Activated B cell treated with CpG ODN at 0.5 μM for 24 hours (primary cell): ENCODE measurements at places on chromosomes 5 and 9.

DNA sequence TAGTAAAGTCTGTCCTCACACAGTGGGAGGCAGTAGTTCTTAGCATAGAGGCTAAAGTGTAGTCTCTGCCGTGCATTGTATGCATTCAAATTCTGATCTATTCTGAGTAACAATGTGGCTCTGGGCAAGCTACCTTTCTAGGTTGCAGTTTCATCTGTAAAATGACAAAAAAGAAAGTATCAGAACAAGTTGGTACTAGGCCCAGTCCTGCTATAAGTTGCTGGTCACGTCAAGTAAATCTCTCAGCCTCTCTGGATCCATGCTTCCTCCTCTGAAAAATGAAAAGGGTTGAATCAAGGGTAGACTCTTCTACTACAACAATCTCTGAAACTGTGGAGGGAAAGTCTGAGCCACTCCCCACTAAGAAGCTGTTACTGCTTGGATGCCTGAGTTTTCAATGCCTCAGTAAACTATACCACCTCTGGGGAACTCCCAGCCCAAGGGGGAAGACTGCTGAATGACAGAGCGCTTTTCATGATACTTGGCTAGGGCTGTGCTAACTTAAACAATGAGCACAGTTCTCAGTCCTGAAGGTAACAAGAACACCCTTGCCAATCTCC, 34.5 kb upstream of the SPARC start:
- peak overlapping the region; percentile 84 for H3K27ac ChIP-seq
- H3K36me3 ChIP-seq = no peaks in the 10 kb centered on the region
- no peak for DNase-seq
- peak overlapping the region; percentile 36 for H3K4me3 ChIP-seq
- H3K4me1 ChIP-seq = peaks cover 30% of the 10 kb centered on the region

GRCh38 chr9:133199648-133200321, 9.3 kb downstream of the OBP2B start:
- H3K36me3 ChIP-seq = no peaks in the 10 kb centered on the region
- peak overlapping the region; percentile 57 for H3K4me3 ChIP-seq
- peaks cover 4% of the 10 kb centered on the region for H3K4me1 ChIP-seq
- no peak overlapping the region for H3K27ac ChIP-seq

- no peaks in the 10 kb centered on the region for H3K36me3 ChIP-seq
- H3K4me1 ChIP-seq = no peaks in the 10 kb centered on the region
- H3K27me3 ChIP-seq = no peaks in the 10 kb centered on the region
- H3K4me3 ChIP-seq = no peak overlapping the region
- no peak for DNase-seq
Observed at GRCh38 chr5:120690621-120691407, 226.7 kb downstream of the PRR16 start.

DNA sequence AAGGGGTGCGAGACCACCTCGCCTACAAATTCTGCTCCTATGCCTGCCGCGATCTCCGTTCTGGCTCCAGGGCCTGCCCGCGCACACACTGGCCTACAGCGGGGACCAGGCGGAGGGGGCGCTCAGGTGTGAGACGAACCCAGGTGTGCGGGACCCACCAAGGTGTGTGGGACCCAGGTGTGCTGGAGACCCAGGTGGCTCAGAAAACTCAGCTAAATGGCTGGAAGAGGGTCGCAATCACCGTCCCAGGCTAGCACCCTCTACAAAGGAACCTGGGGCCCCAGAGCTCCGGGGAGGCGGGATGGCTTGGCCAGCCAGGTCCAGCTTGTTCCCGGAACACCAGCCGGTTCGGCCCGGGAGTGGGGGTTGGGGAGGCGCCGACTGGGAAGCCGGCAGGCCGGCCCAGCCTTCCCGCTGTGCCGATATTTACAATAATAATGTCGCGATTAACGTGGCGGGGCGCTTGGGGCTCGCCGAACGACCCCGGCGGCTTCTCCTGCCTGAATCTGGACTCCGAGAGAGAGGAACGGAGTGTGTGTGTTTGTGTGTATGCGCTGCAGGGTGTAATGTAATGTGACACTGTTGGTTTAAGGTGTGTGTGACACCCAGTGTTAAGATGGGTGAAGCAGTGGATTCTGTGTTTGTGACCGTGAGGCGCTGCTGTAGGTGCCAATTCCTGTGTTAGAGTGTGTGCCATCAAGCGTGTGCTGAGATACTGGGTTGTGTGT, 1.4 kb downstream of the PCDH1 start:
- H3K4me3 ChIP-seq = peak overlapping the region; percentile 79
- no peaks in the 10 kb centered on the region for H3K36me3 ChIP-seq
- no peak for DNase-seq
- peaks cover 34% of the 10 kb centered on the region for H3K4me1 ChIP-seq
- H3K27ac ChIP-seq = no peak overlapping the region

DNA sequence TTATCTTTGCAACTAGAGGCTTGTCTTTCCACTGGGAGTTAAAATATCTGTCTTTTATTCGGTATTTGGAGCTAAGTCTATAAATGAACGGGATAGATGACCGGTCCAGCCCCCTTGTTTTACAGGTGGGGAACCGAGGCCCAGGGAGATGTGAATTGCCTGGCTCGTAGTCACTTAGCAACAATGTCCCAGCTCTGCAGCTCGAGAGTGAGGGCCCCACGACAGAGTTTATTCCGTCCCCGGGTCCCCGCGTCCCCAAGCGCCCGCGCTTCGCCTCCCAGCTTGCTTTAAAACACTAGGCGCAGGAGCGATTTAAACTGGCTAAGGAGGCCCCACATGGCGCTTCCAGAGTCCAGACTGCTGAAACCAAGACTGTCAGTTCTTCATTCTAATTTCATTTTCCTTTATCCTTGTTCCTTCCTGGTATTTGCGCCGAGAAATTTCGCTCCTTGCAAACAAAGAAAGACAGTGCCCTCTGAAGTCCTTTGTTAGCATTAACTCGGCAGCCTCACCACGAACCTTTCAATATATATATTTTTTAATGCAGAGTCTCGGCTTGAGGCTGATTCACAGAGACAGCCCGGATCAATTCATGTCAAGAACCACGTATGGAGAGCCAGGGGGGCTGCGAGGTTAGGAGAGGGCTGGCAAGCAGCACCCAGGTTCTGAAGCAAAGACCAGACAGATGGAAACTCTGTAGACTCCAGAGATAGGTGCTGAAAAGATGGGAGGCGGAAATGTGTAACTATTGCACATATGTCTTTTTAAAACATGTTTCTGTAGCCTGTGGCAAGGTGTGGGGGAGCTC, 1.4 kb upstream of the ENC1 start:
- peaks cover 32% of the 10 kb centered on the region for H3K4me1 ChIP-seq
- H3K27ac ChIP-seq = peak overlapping the region; percentile 24

- DNase-seq = peak; percentile 23
- H3K27ac ChIP-seq = no peak within 1 kb of the TSS
- H3K27me3 ChIP-seq = peaks cover 42% of the 10 kb centered on the region
- H3K4me1 ChIP-seq = peaks cover 25% of the 10 kb centered on the region
Observed at GRCh38 chr5:76715736-76716455, at the start of gene F2R. Gene F2R, plus strand, starts transcription at chr5:76716126. Its CDS starts 182 bp downstream, at chr5:76716308.

DNA sequence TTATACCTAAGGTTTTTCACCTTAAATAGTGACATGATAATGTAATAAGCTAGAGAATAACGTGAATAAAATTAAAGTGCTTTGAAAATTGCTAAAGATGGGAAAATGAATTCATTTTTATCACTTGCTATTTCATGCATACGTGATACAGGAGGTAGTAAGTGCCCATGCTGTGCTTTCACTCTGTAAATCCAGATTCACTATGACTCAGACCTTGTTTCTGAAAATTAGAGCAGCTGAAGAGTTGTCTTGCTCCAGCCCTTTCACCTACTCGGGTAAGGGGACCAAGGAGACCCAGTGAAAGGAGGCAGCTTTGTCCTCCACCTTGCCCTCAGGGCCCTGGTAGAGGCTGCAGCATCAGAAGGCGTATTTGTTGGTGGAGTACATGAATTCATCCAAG, 87.9 kb downstream of the ANKH start:
- DNase-seq = no peak
- H3K4me3 ChIP-seq = no peak overlapping the region
- H3K36me3 ChIP-seq = peaks cover 11% of the 10 kb centered on the region
- no peak overlapping the region for H3K27ac ChIP-seq
- H3K4me1 ChIP-seq = peaks cover 16% of the 10 kb centered on the region

DNA sequence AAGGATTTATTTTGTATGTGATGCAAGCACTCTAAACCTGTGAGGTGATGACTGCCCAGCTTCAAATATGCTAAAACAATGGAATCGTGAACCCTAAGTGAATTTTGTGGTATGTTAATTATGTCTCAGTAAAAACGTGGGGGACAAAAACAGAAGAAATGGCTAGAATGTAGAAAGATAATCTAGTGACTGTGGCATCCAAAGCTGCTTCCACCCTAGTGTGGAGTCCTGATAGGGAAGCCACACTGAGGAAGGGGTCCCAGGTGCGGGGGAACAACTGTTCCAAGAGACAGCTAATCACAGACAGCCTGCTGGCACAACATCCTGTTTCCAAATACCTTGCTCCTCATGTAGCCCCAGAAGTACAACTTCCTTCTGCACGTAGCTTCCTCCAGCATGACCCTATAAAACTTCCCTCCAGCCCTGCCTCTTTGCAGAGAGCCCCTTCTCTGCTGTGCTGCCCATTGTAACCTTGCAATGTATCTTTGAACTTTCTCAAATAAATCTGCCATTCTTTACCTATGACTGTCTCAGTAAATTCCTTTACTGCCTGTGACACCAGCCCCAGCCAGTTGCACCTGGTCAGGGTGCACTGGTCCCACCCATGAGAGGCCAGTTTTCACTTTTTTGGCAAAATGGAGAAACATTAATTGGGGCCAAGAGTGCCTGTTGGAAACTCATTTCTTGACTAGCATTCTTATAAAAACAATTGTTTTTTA, 4.9 kb downstream of the GMCL2 start:
- no peaks in the 10 kb centered on the region for H3K4me1 ChIP-seq
- no peak for DNase-seq
- no peak overlapping the region for H3K27ac ChIP-seq
- H3K4me3 ChIP-seq = no peak overlapping the region
- H3K36me3 ChIP-seq = no peaks in the 10 kb centered on the region

DNA sequence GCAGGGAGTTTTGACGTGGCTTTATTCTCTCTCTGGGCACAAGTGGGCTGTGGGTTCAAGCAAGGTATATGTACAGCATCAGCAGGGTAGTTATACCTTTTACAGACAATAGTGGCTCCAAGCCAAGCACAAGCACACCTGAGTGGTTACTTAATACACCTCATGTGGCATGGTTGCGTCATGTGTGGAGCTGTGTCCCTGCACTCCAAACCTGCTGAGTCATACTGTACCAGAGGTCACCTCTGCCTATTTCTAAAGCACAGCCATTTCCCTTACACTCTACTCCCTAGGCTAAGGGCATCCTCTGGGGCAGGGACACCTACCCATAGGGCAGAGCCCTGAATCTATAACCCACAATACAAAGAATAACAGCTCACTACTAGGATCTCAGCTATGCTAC, 147.3 kb downstream of the OSTF1 start:
- no peaks in the 10 kb centered on the region for H3K27me3 ChIP-seq
- no peak overlapping the region for H3K4me3 ChIP-seq
- DNase-seq = no peak
- H3K36me3 ChIP-seq = no peaks in the 10 kb centered on the region

GRCh38 chr5:18051953-18052352, 417.7 kb downstream of the TAF11L14 start:
- no peak overlapping the region for H3K27ac ChIP-seq
- H3K4me3 ChIP-seq = no peak overlapping the region
- no peak for DNase-seq
- no peaks in the 10 kb centered on the region for H3K4me1 ChIP-seq
- H3K36me3 ChIP-seq = no peaks in the 10 kb centered on the region

DNA sequence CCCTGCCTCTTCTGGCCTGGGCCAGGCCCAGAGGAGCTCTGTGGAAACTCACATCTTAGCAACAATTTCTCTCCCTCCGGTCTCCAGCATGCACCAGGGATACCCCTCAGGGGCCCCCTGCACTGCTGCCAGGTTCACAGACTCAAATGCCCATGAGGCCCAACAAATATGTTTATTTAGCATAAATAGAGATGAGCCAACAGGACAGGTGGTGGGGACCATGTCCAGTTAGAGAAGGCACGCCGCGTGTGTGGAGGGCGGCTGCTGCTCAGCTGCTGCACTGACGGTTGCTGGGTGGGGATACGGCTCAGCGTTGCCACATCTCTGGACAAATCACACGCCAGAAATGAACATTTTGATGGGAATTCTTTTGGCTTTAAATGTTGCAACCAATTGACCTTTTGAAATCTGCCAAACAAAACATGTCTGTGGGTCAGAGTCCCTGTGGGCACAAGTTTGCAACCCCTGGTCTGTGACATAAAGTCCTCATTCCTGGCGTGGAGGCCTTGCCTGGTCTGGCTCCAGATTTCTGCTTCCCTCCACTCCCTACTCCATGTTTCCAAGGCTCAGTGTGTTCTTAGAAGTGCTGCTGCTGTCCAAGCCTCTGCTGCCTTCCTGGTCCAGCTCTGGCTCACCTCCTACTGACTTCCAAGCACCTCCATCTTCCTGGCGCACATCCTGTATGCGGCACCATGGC, 88.9 kb downstream of the AMBP start:
- no peaks in the 10 kb centered on the region for H3K27me3 ChIP-seq
- H3K4me1 ChIP-seq = peaks cover 25% of the 10 kb centered on the region
- H3K4me3 ChIP-seq = no peak overlapping the region
- no peak for DNase-seq

DNA sequence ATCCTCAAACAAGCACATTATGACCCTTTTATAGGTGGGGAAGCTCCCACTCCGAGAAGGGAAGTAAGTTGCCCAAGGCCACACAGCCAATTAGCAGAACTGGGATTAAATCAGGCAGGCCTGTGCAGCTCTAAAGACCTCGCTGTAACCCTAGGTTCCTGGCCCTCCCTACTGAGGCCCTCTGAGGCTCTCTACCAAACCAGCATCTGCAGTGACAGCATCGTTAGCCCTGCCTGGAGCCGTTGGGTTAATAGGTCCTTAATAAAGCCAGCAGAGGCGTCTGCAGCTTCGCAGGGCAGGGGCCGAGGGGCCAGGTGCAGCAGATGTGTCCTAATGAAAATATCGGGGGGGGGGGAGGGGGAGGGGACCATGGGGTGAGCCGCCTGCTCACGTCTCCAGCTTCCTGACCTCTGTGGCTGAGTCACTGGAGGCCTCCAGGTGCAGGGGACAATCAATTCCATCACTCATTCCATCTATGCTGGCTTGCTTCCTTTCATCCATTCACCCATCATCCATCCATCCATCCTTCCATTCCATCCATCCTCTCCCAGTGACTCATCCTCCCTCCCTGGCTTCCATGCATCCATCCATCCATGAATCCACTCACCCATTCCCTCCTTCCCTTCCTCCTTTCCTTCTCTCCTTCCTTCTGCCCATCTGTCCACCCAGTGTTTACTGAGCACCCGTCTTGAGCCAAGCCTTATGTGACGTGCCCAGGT, 203.9 kb downstream of the C9orf50 start:
- H3K36me3 ChIP-seq = no peaks in the 10 kb centered on the region
- H3K27ac ChIP-seq = peak overlapping the region; percentile 53
- no peak overlapping the region for H3K4me3 ChIP-seq
- DNase-seq = no peak
- H3K27me3 ChIP-seq = peaks cover 2% of the 10 kb centered on the region
